ENCODE measurements at places on chromosomes 5 and 9. TPM values are rescaled to one million over a fixed set of nuclear protein-coding genes. Genes with fewer than 3 reads are reported as not detected.

CARD9 gene
- 2.8 TPM for polyA plus RNA-seq

HSDL2 gene
- polyA plus RNA-seq = 120 TPM

SLC34A1 gene
- 178 TPM for polyA plus RNA-seq

KCNT1 gene
- 0.20 TPM for polyA plus RNA-seq

YTHDC2 gene
- 37.0 TPM for polyA plus RNA-seq

IL4 gene
- polyA plus RNA-seq = not detected

OGN gene
- polyA plus RNA-seq = 122 TPM

INSL4 gene
- polyA plus RNA-seq = not detected

LCN1 gene
- polyA plus RNA-seq = not detected

FGD3 gene
- 1.4 TPM for polyA plus RNA-seq

CDKN2B gene
- polyA plus RNA-seq = 0.12 TPM

CLINT1 gene
- 138 TPM for polyA plus RNA-seq

MAST4 gene
- polyA plus RNA-seq = 10.5 TPM

ENTPD2 gene
- 7.5 TPM for polyA plus RNA-seq

INSL6 gene
- 0.46 TPM for polyA plus RNA-seq

GRAMD2B gene
- 20.5 TPM for polyA plus RNA-seq

RMRP gene
- polyA plus RNA-seq = not detected

FAM169A gene
- polyA plus RNA-seq = 14.1 TPM

GFRA3 gene
- 4.4 TPM for polyA plus RNA-seq

DNM1 gene
- polyA plus RNA-seq = 204 TPM

SLC25A2 gene
- polyA plus RNA-seq = not detected

ADAMTS2 gene
- 15.5 TPM for polyA plus RNA-seq

TNFSF8 gene
- polyA plus RNA-seq = 1.1 TPM

EIF4E1B gene
- polyA plus RNA-seq = not detected

MSX2 gene
- 0.70 TPM for polyA plus RNA-seq

C5orf52 gene
- polyA plus RNA-seq = not detected

SLC6A18 gene
- 0.11 TPM for polyA plus RNA-seq

MYORG gene
- 6.0 TPM for polyA plus RNA-seq

SAPCD2 gene
- polyA plus RNA-seq = 8.3 TPM

CATSPER3 gene
- 1.8 TPM for polyA plus RNA-seq

MLANA gene
- 0.74 TPM for polyA plus RNA-seq

PRR7 gene
- 2.4 TPM for polyA plus RNA-seq

AHRR gene
- polyA plus RNA-seq = 3.5 TPM

DMRTA1 gene
- 0.30 TPM for polyA plus RNA-seq

CDH6 gene
- polyA plus RNA-seq = 58.7 TPM

PPP2R2B gene
- polyA plus RNA-seq = 13.7 TPM

SPAAR gene
- 0.71 TPM for polyA plus RNA-seq

SLC6A7 gene
- not detected for polyA plus RNA-seq

ADAMTS12 gene
- 12.6 TPM for polyA plus RNA-seq

AIF1L gene
- polyA plus RNA-seq = 371 TPM

WNK2 gene
- polyA plus RNA-seq = 10.3 TPM

NMUR2 gene
- 0.27 TPM for polyA plus RNA-seq

KIAA0825 gene
- 5.6 TPM for polyA plus RNA-seq

SV2C gene
- 0.18 TPM for polyA plus RNA-seq

CTXN3 gene
- polyA plus RNA-seq = not detected

NR2F1-AS1 gene
- polyA plus RNA-seq = 104 TPM

HMGCR gene
- 46.5 TPM for polyA plus RNA-seq

CCNO gene
- 4.0 TPM for polyA plus RNA-seq
